Activated CD4-positive, alpha-beta T cell treated with anti-CD3 and anti-CD28 coated beads, Interleukin-2, amount 10 ng/mL, durations not matched to agents 24 days and 14 days (primary cell): ENCODE measurements at places on chromosomes 16 and 17.

DNA sequence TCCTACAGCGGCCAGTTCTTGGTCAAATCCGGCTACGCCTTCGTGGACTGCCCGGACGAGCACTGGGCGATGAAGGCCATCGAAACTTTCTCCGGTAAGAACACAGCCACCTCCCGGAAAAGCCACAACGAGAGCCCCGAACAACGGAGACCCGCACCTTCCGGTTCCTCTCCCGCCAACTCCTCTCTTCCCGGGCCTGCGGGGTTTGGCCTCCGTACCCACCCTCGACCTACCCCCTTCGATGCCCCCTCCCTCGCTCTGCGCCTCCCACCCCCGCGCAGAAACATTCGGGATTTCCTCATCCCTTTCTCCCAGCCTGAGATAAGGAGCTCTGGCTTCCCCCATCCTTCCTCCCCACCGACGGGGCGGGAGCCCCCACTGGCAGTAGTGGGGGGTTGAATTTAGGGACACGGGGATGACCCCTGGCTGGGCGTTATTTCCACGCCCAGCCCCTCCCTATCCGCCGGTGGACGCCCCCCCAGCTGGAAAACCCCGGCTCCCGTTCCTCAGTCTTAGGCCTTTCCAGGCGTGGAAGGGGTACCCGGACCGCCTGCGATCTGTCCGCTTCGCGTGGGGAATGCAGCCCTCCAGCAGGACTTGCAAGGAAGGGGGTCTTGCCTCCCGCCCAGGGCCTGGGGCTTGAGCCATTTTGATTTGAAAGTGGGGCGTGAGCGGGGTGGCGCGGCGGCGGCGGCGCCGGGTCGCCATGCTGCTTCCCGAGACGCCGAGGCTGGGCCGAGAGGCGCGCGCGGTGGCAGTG lies 822 bp downstream of the IGF2BP1 start:
- H3K36me3 ChIP-seq: peaks cover 5% of the 10 kb centered on the region
- H3K27ac ChIP-seq: peak overlapping the region; percentile 58
- H3K4me1 ChIP-seq: peaks cover 19% of the 10 kb centered on the region
- H3K27me3 ChIP-seq: peaks cover 81% of the 10 kb centered on the region
- peak overlapping the region; percentile 69 for H3K4me3 ChIP-seq
- DNase-seq: no peak

DNA sequence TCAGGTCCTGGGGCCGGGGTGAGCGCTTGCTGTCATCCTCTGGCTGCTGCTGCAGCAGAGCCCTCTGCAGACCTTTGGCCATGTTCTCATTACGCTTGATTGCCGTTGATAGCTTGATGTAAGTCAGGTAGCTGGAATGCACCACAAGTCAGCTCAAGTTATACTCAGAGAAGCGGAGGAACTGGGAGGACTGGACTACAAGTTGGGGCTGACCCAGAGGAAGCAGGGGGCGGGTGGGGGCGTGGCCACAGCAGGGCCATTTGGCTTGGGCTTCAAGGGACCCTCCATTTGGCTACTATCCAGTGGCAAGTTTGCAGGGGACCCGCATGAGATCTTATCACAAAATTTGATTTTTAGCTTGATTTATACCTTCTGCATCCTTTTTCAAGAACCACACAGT lies 19.0 kb upstream of the EVPL start:
- no peak overlapping the region for H3K27ac ChIP-seq
- DNase-seq: no peak
- no peaks in the 10 kb centered on the region for H3K27me3 ChIP-seq
- no peak overlapping the region for H3K4me3 ChIP-seq
- peaks cover 5% of the 10 kb centered on the region for H3K4me1 ChIP-seq
- peaks cover 74% of the 10 kb centered on the region for H3K36me3 ChIP-seq

DNA sequence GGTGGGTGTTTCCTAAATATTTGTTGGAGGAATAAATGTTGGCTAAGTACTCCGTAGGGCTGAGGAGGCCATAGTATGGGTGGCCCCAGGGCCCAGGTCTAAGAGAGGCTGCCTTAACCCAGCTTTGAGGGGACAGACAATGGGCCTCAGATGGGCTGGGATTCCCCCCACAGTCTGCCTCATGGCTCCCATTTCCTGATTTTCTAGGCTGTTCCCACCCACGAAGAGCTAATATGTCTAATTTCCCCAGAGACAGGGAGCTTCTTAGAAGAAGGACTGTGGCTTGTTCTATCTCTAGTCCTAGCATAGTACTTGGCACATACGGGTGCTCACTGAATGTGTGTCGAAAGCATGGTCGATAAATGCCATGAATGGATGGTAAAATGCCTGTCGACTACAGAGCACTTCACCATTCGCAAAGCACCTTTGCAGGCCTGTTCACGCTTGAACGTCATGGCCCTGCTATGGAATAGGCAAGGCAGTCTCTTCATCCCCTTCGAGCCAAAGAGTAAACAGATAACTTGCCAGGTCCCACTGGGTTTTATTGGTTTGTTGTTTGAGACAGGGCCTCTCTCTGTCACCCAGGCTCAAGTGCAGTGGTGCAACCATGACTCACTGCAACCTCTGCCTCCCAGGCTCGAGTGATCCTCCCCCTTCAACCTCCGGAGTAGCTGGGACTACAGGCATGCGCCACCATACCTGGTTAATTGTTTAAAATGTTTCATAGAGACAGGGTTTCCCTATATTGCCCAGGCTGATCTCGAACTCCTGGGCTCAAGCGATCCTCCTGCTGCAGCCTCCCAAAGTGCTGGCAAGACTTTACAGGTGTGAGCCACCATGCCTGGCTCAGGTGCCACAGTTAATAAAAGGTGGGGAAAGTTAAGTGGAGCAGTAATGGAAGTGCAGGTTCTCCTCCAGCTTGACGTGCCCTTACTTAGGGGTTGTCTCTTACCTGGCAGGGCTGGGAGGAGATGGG lies 9.7 kb downstream of the CHAD start:
- H3K27ac ChIP-seq: no peak overlapping the region
- no peak for DNase-seq
- H3K27me3 ChIP-seq: no peaks in the 10 kb centered on the region
- H3K4me3 ChIP-seq: no peak overlapping the region
- no peaks in the 10 kb centered on the region for H3K4me1 ChIP-seq

DNA sequence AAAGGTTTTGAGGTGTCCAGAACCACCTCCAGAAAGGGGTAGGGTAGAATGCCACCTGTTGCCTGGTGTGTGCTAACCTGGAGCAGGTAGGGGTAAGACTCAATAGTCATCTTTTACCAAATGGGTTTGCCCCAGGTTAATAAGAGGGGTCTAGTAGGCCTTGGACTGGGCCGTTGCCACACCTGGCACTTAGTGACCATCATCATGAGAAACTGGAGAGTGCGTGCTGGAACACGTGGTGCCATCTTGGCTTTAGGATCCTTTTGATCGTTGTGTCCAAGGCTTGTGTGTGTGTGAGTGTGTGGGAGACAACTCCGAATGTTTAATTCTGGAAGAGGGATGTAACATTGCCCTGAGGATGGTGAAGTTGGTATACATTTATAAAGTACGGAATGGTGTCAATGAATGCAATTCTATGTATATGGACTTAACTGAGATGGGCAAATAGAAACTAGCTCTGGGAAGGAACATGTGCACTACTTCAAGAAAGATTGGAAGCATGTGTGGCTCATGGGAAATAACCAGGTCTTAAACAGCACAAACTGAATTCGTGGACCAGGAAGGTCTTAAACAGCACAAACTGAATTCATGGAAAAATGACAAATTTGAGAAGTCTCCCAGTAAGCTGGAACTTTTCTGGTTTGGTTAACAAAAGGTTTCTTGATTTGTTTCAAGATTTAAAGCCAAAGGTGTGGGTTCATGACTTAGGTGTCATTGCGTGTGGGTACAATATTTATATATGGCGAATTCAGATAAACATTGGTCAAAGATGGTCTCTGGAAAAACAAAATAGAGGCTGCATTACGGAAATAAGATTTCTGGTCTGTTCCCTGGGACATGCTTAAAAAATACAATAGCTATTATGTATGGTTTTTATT lies 7.2 kb downstream of the FUS start:
- peaks cover 79% of the 10 kb centered on the region for H3K4me1 ChIP-seq
- DNase-seq: no peak
- peak overlapping the region; percentile 42 for H3K27ac ChIP-seq
- peaks cover 97% of the 10 kb centered on the region for H3K36me3 ChIP-seq

- H3K27me3 ChIP-seq: no peaks in the 10 kb centered on the region
- H3K27ac ChIP-seq: no peak overlapping the region
- no peak overlapping the region for H3K4me3 ChIP-seq
- peaks cover 6% of the 10 kb centered on the region for H3K4me1 ChIP-seq
- no peak for DNase-seq
Measured at GRCh38 chr16:2585651-2586081, 47.8 kb downstream of the PDPK1 start.

DNA sequence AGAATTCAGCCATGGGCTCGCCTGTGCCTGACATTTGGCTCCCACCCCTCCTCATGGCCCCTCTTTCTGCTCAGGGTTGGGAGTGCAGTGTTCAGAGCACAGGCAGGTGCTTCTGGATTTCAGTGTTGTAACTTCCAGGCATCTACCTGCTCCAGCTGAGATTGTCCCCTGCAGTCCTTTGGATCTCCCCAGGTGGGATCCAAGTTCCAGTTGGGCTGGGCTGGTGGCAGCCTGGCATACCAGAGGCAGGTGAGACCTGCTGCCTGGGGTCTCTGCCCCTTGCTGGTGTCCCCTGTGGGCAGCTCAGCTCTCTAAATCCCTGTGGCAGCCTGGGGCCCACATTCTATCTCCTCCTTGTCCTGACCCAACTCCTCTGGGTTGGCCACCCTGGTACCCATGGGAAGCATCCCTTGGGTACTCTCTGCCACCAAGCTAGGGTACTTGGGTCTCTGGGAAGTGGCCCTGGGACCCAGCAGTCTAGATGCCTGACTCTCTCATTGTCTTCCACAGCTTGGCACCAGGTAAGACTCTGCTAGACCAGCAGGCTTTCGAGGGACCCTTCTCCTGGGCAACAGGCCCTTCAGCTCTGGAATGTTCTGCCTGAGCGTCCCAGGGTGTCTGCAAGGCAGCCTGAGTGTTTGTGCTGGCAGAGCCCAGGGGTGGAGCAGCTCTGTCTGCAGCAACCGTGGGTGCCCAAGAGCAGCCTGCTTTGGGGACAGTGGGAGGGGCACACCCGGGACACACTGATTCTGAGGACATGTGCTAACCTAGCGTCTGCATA lies 42.5 kb downstream of the DNAH17 start:
- no peaks in the 10 kb centered on the region for H3K27me3 ChIP-seq
- DNase-seq: no peak
- no peaks in the 10 kb centered on the region for H3K36me3 ChIP-seq
- H3K4me3 ChIP-seq: peak overlapping the region; percentile 65
- peak overlapping the region; percentile 71 for H3K27ac ChIP-seq

GRCh38 chr16:86991679-86992078 lies 325.5 kb downstream of the C16orf95 start:
- H3K4me3 ChIP-seq: no peak overlapping the region
- H3K27ac ChIP-seq: no peak overlapping the region
- no peaks in the 10 kb centered on the region for H3K27me3 ChIP-seq

DNA sequence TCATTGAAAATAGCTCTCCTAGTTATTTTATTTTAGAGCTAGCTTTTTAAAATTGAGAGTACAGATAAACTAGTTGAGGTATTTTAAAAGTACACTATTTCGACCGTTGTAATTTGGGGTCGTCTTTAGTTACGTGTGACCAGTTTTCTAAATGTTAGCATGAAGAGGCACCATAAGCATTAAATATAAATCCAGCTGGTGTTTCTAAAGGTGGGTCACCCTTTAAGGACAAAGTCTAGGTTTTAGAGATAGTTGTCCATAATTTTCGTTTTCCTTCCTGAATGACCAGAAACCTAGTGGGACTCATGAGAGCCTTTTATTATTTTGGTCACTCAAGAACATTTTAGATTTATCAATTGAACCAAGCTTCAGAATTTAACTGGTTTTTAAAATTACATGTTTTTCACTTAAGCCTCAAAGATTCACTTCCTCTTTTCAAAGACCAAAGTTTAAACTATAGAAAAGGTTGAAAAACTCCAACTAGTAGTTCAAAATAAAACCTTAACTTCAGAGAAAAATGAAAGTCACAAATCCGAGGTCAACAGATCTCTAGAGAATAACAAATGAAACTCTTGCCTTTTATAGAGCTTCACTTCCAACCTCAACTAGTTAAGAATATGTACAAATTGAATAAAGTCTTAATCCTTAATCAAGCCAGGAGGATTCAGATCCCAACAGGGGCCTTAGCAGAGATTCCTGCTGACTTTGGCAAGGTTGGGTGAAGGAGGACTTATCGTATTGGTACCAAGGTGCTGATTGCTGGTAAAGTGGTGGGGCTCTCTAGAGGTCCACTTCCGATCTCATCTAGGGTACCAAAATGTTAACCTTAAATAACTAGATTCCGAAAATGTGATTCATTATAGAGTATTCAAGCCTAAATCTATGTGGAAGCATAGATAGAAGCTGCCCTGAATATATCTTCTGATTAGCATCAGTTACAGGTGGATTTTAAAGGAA lies 32.5 kb downstream of the PHKB start:
- peaks cover 20% of the 10 kb centered on the region for H3K36me3 ChIP-seq
- H3K27ac ChIP-seq: no peak overlapping the region
- peaks cover 15% of the 10 kb centered on the region for H3K4me1 ChIP-seq
- H3K4me3 ChIP-seq: no peak overlapping the region
- no peak for DNase-seq

GRCh38 chr16:4316864-4317531 lies 1.1 kb downstream of the GLIS2 start:
- H3K27ac ChIP-seq: no peak overlapping the region
- peak overlapping the region; percentile 23 for H3K4me3 ChIP-seq
- H3K4me1 ChIP-seq: peaks cover 16% of the 10 kb centered on the region
- DNase-seq: peak; percentile 60

DNA sequence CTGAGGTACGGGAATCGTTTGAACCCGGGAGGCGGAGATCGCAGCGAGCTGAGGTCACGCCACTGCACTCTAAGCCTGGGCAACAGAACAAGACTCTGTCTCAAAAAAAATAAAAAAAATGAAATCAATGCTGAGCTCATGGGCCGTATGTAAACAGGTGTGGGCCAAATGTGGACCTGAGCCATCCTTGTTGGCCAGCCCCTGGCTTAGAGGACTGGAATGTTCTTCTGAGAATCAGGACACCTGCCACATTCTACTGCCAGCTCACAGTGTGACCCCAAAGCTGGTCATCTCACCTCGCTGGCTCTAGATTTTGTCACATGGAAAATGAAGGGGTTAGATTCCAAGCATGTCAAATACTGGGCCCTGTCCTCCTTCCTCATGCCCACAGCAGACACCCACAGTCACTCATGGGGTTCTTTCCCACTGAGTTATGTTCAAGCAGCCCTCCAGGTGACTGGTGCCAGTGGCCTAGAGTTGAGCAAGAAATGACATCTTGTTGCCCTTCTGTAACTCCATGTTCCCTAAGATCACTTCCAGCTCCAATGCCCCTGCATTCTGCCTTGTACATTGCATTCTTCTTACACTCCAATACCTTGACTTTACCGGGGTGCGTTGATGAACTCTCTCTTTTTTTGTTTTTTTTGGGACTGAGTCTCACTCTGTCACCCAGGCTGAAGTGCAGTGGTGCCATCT lies 110.6 kb downstream of the ABCC1 start:
- peaks cover 32% of the 10 kb centered on the region for H3K4me1 ChIP-seq
- no peaks in the 10 kb centered on the region for H3K27me3 ChIP-seq
- no peak overlapping the region for H3K27ac ChIP-seq
- no peak for DNase-seq
- H3K36me3 ChIP-seq: peaks cover 60% of the 10 kb centered on the region
- H3K4me3 ChIP-seq: no peak overlapping the region

GRCh38 chr16:25257956-25258860 lies 563 bp upstream of the ZKSCAN2 start:
- peak overlapping the region; percentile 97 for H3K27ac ChIP-seq
- peaks cover 21% of the 10 kb centered on the region for H3K36me3 ChIP-seq
- DNase-seq: peak; percentile 92
- peaks cover 44% of the 10 kb centered on the region for H3K4me1 ChIP-seq
- peak overlapping the region; percentile 91 for H3K4me3 ChIP-seq
- H3K27me3 ChIP-seq: no peaks in the 10 kb centered on the region

GRCh38 chr16:72848759-72849664 lies 198.9 kb downstream of the ZFHX3 start:
- no peak for DNase-seq
- H3K4me3 ChIP-seq: no peak overlapping the region
- peaks cover 11% of the 10 kb centered on the region for H3K27me3 ChIP-seq
